ENCODE measurements at places on chromosomes 7 and 10.
A peak's percentile ranks its signal among the peaks of the same experiment; 100 is the strongest.

DNA sequence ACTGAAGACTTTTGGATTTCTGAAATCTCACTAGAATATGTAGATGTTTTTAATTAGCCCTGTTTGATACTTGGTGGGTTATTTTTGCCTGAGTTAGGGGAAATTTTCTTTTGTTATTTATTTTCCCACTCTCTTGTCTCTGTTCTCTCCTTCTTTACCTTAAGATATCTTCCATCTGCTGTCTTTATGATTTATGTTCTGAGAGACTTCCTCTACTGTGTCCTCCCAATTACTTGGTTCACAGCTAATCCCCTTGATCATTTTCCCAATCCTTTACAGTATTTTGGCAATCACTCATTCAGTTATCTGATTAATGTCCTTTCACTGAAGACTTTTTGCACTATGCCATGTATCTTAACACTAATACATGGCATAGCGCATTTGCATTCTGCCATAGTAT, 49.5 kb upstream of the SRPK2 start:
- DNase-seq: no peak

DNA sequence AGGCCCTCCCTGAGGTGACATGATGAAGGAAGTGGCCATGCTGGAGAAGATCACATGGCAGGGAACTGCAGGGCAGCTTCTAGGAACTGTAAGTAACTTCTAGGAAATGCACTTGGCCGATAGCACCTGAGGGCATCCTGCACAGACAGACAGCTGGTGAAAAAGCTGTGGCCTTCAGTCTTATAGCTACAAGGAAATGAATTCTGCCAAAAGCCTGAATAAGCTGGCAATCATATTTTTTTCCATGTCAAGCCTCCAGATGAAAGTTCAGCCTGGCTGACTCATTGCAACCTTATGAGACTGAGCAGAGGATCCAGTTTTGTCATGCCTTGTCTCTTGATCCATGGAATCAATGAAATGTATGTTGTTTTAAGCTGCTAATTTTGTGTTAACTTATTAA, 91.1 kb upstream of the CACNA2D1 start:
- DNase-seq: no peak

GRCh38 chr10:92773776-92774175, 74.5 kb upstream of the EXOC6 start:
- DNase-seq: no peak

GRCh38 chr7:10222976-10223375, 750.7 kb upstream of the PHF14 start:
- no peak for DNase-seq

DNA sequence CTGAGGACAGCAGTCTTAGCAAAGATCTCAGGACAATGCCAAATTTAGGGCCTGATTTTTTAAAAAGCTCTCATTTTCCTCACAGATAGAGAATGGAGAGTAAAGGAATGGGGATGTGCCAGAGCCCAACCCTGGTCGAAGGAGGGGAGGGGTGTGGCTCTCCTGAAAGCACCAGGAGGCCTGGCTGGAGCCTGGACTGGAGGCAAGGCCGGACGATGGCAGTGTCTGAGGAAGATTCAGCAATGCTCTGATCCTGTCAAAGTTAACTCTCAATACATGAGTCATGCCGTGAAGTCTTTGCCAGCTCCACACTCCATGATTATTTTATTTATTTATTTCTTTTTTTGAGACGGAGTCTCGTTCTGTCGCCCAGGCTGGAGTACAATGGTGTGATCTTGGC, 108.3 kb downstream of the UPF2 start:
- no peak for DNase-seq

- DNase-seq: no peak
Measured at GRCh38 chr10:117544004-117544701, 1.6 kb downstream of the EMX2 start.

DNA sequence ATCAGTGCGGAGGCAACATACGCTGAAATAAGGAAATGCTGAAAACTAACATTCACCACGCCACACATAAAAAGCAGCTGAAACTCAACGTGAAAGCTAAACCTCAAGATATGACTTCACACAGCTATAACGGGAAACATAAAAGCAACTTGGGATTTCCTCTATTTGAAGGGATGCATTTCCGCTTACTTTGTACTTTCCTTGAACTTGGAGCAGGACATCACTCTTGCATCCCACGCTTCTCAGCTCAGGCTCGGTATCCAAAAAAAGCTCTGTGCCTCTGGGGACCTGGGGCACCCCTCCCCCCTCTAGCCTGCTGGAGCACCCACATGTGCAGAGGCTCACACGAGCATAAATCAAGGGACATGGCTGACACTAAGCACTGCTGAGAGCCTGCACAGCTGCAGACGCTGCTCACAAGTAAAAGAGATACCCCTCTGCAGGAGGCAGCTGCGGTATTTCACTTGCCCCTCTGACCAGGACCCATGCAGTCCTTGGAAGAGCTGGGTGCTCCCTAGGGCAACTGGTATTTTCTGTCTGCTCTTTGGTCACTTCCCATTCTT, 34.2 kb downstream of the PARD3 start:
- DNase-seq: no peak

GRCh38 chr10:94292434-94293090, 70.2 kb downstream of the NOC3L start:
- no peak for DNase-seq

- DNase-seq: no peak
Measured at GRCh38 chr10:76647301-76647700, 990.3 kb downstream of the KCNMA1 start.

- peak; percentile 88 for DNase-seq
Measured at GRCh38 chr7:100837099-100837836, 9.9 kb upstream of the EPHB4 start.

- DNase-seq: peak; percentile 61
Measured at GRCh38 chr10:102642736-102643335, 1.4 kb upstream of the TRIM8 start.

DNA sequence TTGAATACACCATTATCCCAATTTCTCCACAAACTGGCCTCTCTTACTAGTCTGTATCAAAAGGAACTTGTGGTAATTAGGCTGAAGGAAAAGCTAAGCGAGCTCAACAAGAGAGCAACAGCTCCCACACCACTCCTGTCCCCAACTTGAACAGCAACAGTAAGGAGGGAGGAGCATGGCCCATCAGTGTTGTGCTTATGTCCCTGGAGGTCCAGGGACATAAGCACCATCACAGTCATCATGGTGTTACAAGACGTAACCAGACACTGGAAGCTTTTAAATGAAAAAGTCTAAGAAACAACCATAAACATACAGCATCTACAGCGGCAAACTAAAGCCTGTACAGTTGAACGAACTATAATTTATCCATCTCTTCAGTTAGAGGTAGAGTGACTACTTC, 989 bp downstream of the ERLIN1 start:
- DNase-seq: peak; percentile 25

GRCh38 chr10:133199992-133200611, 29.9 kb upstream of the UTF1 start:
- no peak for DNase-seq

DNA sequence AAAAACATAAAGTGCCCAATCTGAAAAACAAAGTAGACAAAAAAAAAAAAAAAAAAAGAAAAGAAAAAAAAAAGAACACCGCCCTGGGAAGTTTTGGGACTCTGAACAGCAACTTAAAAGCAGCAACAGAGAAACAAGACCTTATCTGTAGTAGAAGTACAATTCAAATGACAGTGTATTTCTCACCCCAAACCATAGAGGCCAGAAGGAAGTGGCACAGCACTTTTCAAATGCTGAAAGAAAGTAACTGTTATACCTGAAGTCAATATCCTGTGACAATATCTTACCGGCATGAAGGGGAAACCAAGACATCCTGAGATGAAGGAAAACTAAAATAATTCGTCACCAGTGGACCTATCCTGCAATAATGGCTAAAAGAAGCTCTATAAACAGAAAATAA, 112.1 kb downstream of the DNAJC1 start:
- DNase-seq: no peak

DNA sequence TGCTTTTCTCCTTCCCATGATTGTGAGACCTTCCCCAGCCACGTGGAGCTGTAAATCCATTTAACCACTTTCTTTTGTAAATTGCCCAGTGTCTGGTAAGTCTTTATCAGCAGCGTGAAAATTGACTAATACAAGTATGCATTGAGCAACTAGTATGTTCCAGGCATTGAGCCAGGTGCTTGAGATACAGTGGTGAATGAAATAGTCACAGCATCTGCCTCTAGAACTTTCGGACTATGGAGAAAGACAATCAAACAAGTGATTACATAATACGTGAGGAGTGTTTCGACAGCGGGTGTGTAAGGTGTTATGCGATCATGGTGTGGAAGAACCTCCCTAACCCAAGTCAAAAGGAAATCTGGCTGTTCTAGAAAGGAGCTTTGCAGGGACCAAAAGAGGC, 21.6 kb upstream of the NUP205 start:
- no peak for DNase-seq

Data from activated T-cell treated with anti-CD3 and anti-CD28 coated beads, Interleukin-2, amount 50 U/mL, for 48 hours (primary cell).